ENCODE measurements at places on chromosomes 12 and 14.
A peak's percentile ranks its signal among the peaks of the same experiment; 100 is the strongest.

DNA sequence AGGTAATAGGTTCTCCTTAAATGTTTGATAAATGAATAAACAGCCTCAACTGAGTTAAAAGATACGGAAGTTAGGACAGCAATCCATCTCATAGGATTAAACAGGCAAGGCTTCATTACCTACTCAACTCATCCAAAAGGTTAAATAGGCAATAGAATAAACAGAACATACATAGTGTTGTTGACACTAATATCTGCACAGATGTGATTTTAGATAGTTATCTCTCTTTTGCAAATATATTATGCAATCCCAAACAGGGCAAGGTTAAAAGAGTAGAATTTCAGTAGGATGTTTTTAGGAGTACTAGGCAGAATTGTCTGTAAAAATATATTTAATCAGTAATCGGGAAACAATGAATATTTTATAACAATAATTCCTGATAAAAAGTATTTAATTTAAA, 276.3 kb downstream of the CPNE8 start:
- DNase-seq: no peak

DNA sequence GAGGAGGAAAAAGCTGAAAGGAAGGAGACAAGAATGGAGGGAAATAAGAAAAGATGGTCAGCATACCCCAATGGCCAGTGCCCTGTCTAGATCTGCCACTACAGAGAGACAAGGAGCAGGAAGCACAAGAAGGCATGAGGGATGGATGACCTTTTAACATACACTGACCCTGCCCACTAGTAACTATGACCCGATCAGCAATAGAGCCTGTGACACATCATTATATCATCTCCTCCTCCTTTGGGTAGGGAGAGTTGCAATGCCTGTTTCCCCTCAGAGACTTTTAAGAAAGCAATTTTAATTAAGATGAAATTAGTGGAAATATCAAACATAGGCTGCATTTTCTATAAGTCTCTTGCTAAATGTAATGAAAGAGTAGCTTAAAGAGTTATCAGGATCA, 4.7 kb upstream of the SLC2A13 start:
- DNase-seq: no peak

DNA sequence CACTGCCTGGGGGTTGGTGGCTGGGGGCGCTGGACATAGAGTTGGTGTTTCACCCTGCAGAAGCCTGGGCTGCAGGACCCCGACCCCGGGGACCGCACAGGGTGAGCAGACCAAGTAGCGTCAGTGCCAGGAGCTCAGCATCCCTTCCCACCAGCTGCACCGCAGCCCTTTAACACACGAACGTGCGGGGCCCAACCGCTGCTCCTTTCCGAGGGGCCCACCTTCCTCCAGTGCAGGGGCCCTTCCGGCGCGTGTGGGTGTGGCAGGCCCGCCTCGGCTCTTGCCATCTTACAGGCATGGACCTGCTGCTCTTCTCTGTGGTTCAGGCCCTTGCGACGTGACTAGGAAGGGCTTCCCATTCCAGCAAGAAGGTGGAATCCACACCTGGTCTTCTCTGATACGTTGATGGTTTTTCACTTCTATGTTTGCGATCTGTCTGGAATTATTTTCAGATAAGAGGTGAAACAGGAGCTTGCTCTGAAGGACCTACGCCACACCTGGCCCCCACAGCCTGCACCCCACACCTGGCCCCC, 47.8 kb downstream of the LRCOL1 start:
- DNase-seq: no peak

- DNase-seq: no peak
Measured at GRCh38 chr12:131418884-131419283, 292.0 kb upstream of the SFSWAP start.

- no peak for DNase-seq
Measured at GRCh38 chr14:73753887-73754795, 40.0 kb upstream of the PNMA1 start.

- no peak for DNase-seq
Measured at GRCh38 chr14:71115306-71115705, 208.0 kb downstream of the PCNX1 start.

GRCh38 chr12:55734595-55734994, 5.8 kb upstream of the CD63 start:
- no peak for DNase-seq

GRCh38 chr12:5264006-5264405, 167.9 kb upstream of the NTF3 start:
- DNase-seq: no peak

- DNase-seq: peak; percentile 50
Measured at GRCh38 chr12:30806989-30807694, 52.4 kb upstream of the CAPRIN2 start.

- DNase-seq: no peak
Measured at GRCh38 chr14:24673059-24673458, 39.1 kb upstream of the GZMB start.

DNA sequence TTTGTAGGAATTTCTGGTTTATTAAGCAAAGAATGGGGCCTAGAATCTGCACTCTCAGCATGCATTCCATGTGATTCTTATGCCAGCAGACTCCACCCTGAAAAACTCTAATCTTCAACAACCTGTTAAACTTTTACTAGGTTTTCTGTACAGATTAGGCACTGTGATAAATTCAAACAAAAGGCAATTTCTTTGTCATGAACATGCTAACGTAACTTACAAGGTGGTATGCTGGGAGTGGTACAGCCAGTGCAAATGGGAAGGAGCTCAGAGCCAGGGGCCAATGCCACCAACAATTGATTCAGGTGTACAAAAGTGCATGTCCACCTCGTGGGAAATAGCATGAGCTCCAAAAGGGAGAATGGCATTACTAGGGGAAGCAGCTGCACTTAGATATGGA, 83.0 kb downstream of the PPFIBP1 start:
- DNase-seq: no peak

DNA sequence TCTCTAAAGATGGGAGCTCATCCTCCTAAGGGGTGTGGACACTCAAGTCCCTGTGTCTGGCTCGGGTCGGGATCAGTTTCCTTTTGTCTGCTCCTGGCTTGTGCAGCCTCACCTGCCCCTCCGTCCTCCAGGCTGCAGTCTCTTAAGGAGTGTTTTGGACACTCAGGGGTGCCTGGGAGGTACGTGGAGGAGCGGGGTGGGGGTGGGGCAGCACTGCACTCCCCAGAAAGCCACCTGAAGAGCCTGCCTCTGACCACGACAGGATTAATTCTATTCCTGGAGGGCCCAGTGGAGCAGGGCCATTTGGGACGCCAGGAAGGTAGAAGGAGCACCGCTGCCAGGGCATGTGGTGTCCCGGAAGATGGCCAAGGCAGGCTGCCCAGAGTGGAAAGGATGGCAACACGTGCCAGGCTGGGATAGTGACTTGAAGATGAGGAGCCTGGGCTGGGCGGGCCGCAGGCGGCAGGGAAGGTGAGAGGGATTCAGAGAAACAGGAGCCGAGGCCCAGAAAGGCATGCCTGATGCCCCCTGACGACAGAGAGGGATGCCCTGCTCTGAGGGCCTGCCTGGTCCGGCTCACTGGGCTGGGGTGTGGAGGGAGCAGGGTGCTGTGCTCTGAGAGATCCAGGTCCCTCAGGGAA, 14.8 kb upstream of the LRTM2 start:
- DNase-seq: no peak

DNA sequence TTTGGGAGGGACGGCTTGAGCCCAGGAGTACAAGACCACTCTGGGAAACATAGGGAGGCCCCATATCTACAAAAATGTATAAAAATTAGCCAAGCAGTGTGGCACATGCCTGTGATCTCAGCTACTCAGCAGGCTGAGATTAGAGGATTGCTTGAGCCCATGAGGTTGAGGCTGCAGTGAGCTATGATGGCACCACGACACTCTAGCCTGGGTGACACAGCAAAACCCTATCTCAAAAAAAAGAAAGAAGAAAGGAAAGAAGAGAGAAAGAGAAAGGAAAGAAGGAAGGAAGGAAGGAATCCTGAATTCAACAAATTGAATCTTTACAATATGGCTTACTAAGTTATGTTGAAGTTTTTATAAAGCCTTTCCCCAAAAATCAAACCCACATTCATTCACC, 2.1 kb downstream of the KIF21A start:
- no peak for DNase-seq

- no peak for DNase-seq
Measured at GRCh38 chr12:124147575-124147974, 147.3 kb upstream of the RFLNA start.

DNA sequence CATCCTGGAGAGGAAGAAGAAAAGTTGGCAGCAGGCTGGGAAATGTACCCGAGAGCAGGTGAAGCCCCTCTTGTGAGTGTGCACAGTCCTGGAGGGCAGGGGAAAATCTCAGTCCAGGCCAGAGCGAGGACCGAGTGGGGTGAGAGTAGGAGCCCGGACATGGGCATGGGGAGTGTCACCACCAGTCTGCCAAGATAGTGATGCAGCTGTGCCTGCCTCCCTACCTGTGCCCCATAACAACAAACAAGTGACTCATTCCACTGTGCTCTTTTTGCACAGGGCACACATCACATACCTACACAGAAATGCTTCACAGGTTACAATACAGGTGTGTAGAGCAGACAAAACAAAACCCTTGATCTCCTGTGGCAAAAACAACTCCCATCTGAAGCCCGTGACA, 205.9 kb upstream of the PELI2 start:
- no peak for DNase-seq

DNA sequence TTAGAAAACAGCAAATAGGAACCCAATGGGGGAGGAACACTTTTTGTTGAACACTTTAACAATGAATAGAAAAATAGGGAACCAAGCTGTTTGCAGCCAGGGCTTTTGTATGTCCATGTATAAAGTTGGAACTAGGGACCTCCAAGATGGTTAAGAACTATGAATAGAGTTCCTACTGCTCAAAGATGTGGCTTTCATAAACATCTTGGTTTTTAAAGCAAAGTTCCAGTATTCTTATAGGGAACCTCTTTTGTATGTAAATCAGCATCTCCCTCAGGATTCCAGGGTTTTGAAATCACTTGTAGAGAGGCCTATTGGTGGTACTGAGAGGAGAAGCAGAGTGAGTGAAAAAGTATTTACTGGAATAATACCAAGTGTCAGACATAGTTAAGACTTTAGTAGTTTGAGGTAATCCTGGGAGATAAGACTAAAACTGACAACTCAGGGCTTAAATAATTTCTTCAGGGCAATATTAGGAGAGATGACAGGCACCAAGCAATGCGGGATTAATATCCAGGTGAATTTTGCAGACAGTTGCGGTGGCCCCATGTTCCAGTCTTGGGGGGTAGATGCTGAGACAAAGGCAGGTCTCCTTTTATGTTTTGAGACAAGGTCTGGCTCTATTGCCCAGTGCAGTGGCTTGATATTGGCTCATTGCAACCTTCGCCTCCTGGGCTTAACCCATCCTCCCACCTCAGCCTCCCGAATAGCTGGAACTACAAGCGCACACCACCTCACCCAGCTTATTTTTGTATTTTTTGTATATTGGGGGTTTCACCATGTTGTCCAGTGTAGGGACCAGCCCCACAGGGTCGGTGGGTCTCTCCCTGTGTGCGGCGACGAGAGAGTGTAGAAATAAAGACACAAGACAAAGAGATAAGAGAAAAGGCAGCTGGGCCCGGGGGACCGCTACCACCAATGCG, 10.4 kb upstream of the EID3 start:
- no peak for DNase-seq

DNA sequence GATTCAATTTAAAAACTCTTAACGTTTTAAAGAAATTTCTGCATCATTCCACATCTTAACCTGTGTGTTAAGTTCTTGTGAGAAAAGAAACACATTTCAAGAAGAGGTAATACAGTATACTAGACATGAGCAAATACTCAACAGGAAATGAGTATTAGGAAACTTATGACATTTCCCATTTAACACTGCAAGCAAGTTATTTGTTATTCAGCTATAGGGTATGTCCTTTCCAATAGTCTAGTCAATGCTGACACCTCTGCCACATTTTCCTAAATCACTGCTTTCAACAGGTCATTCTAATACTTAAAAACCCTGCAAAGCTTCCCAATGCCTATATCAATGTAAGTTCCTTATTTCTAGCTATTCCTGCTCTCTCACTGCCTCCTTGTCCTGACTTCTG, 93.1 kb downstream of the DDHD1 start:
- no peak for DNase-seq

DNA sequence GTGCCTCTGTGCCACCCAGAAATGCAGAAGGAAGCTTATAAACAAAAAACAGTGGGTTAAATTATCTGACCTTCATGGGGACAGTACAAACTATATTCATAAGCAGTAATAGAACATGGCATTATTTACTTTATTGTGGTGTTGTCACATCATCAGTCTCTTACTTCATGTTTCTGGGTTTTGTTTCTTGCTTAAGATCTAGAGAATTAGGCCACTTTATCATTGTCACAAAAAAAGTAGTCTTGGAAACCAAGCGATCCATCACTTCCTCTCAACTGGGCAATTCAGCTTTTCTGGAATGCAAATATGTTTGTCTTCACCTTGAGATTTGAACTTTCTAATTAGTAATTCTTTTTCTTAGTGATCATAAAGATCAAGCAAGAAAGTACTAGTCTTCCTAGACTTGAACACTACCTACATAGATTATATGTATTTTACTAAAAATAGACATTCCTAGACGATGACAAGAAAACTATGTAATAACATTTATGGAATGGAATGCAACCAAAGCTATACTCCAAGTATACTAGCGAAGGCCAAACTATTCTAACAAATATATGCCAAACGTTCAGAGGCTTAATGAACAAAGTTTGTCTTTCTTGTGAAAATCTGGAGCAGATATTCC, 363.4 kb downstream of the DAD1 start:
- no peak for DNase-seq

DNA sequence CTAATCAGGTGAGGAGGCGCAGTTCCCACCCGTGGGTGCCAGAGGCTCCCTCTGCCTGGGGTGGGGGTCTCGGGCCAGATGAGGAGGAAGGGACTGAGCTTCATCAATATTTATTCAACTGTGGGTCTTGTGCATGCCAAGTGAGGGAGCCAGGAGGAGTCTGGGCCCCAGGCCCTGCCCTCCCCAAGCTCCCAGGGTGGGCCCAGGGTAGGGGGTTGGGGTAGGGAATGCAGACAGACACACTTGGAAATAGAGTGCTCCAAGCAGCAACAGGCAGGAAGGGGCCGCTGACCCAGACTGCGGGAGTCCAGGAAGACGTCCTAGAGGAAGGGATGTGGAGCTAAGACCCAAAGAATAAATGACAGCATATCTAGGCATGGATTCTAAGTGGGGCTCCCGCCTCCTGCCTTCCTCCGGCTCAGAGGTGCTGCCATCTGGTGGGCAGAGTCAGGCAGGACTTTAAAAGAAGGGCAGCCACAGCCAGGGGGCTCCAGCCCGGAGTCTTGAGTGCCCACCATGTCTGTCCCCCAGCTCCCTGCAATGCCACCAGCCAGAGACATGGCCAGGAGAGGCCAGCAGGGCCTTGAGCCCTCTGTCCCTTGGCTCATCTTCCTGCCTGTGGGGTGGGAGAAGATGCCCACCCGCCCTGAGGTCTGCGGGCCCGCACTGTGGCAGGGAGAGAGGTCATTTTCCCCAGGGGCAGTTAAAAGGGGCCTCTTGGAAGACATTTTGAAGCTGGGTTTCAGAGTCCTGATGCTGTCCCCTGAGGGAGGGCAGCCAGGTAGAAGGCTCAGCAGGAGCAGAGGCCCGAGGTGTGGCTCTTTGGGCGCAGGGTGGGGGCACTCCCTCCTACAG, 70.1 kb downstream of the PHETA1 start:
- DNase-seq: no peak
